Effector memory CD8-positive, alpha-beta T cell (primary cell): ENCODE measurements at places on chromosomes 16 and 17.
A peak's percentile ranks its signal among the peaks of the same experiment; 100 is the strongest.

- no peak for DNase-seq
These were observed 349 bp upstream of the SLC6A2 start for GRCh38 chr16:55655381-55655896.

GRCh38 chr16:24921229-24921628 is 75.5 kb downstream of the SLC5A11 start:
- no peak for DNase-seq

- DNase-seq: peak; percentile 67
These were observed 3.7 kb upstream of the CNP start for GRCh38 chr17:41962768-41963434.

GRCh38 chr16:55043499-55043898 is 112.8 kb downstream of the IRX5 start:
- DNase-seq: no peak

- DNase-seq: no peak
These were observed 12.7 kb downstream of the SCGB1C2 start for GRCh38 chr17:149897-150584.

DNA sequence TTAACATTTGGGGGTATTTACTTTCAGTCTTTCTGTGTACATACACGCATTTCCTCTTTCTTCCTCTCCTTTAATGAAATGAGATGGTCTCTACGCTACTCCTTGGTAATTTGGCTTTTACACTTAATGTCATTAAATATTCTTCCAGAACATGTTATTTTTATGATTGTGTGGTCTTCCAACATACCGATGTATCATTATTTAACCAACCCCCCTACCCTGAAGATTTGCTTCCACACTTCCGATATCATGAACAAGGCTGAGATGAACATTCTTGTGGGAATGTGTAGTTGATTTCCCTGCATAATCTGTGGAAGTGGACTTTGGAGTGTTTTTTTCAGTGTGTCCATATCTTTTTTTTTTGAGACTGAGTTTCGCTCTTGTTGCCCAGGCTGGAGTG is 2.3 kb upstream of the PGS1 start:
- DNase-seq: no peak

GRCh38 chr16:27801289-27801945 is 251.5 kb downstream of the KATNIP start:
- DNase-seq: no peak

GRCh38 chr16:59733321-59733720 is 999.2 kb upstream of the GOT2 start:
- no peak for DNase-seq

GRCh38 chr17:28975646-28976045 is 24.3 kb upstream of the PHF12 start:
- no peak for DNase-seq

DNA sequence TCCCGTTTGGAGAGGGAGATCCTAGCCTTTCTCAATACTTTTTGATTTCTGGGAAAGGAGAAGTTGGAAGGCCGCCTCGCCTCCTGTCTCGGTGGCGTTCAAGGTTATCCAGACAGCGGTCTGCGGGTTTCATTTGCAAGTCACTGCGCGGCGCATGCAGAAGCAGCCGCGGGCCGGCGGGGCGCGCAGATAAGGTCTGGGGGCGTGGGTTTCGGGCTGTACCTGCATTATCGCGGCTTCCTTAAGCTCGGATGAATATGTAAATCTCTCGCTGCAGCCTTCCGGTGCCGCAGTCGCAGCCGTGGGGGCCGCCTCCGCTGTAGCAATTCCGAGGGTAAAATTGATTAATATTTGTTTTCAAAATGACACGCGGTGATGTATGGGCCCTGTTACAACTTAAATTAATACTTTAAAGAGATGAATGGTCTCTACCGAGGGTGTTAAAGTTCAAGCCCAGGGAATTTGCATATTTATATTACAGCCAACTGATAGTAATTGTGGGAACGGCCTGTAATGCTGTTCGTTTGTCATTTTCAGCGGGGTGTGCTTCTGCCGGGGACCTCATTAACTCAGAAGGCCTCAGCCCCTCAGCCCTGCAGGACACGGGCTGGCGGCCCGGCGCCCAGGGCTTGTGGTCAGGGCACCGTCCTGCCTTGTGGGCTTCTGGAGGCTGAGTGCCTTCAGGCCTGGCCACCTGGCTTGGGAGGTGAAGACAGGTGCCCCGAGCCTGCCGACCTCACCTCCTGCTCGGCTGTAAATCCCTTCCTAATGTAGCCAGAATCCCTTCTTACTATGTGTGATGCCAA is 99.4 kb downstream of the CYLD start:
- DNase-seq: no peak

- no peak for DNase-seq
These were observed 23.1 kb downstream of the CREBBP start for GRCh38 chr16:3857189-3858043.

DNA sequence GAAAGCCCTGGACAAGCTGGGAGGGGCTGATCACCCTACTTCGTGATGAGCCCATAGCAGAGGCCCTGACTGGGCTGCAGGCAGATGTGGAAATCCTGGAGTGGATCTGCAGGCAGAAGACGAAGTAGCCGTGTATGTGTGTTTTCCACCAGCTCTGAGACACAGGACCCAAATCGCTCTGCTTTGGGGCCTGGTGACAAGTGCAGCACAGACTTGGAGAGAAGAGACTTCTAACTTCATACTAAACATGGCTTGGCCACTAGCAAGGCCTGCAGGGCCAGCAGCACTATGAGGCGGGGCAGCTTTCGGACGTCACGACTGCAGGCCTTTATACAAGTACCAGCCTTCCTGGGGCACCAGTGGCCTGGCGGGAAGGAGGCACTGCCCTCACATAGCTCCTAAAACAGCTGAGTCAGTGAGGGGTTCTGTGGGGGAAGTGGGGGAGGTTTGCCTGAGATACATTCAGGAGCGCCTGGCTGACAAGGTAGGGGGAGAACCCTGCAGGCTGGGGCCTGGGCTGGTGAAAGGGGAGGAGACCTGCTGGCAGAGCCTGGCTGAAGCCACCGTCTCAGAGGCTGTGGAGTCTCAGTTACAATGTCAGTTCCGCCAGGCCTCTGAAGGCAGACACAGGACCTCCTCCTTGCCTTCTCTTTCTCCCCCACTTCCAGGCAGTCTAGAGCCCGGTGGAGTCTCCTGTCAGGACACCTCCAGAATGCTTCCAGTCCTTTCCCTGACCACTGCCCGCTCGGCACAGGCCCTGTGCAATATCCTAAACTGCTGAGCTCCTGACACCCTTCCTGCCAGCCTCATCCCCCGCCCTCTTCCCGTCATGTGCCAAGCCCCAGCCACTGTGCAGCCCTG is 73.4 kb downstream of the WSB1 start:
- no peak for DNase-seq

DNA sequence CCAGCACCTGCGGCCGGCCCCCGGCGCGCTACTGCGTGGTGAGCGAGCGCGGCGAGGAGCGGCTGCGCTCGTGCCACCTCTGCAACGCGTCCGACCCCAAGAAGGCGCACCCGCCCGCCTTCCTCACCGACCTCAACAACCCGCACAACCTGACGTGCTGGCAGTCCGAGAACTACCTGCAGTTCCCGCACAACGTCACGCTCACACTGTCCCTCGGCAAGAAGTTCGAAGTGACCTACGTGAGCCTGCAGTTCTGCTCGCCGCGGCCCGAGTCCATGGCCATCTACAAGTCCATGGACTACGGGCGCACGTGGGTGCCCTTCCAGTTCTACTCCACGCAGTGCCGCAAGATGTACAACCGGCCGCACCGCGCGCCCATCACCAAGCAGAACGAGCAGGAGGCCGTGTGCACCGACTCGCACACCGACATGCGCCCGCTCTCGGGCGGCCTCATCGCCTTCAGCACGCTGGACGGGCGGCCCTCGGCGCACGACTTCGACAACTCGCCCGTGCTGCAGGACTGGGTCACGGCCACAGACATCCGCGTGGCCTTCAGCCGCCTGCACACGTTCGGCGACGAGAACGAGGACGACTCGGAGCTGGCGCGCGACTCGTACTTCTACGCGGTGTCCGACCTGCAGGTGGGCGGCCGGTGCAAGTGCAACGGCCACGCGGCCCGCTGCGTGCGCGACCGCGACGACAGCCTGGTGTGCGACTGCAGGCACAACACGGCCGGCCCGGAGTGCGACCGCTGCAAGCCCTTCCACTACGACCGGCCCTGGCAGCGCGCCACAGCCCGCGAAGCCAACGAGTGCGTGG is 1.5 kb downstream of the NTN1 start:
- no peak for DNase-seq

GRCh38 chr16:25416002-25416401 is 158.4 kb upstream of the ZKSCAN2 start:
- no peak for DNase-seq

DNA sequence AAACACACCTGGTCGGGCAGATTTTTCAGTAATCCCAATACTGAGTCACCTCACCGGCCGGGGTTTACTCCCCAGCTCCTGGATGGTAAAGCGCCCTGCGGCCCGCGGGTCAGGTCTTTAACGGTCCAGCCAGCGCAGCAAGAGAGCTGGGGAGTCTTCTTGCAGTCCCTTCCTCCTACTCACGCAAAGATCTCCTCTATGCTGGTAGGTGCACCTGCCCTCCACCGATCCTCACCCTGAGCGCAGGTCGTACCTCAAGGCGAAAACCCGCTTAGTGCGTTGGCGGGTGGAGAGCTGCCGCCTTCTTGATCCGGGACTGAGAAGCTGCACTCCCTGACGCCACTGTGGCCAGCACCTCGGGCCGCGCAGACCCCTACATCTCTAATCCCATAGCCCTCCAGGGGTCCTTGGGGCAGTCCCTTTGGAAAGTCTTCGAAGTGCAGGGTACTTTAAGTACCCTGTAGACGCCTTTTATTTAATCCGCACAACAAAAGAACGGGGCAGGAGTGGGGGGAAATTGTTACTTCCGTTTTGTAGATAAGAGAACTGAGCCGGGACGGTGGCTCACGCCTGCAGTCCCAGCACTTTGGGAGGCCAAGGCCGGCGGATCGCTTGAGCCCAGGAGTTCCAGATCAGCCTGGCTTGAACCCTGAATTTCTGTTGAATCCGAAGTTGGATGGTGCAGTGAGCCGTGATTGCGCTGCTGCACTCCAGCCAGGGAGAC is 10.4 kb upstream of the HOXB13 start:
- no peak for DNase-seq

DNA sequence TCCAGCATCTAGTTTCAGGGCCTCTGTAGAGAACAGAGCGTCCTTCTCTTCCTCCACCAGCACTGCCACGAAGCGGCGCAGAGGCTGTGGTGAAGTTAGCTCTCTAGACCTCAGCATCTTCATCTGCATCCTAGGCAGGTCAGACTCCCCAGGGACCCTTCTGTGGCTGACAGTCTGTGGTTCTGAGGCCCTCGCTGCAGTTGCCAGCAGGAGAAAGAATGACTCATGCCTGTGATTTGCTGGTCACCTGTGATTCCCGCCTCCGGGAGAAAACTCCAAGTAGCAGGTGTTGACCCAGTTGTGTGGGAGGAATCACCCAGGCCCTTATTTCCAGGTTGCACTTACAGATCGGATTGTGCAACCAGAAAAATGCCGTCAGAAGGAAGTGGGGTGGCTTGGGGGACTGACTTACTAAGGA is 117.3 kb upstream of the CACNG5 start:
- DNase-seq: no peak

DNA sequence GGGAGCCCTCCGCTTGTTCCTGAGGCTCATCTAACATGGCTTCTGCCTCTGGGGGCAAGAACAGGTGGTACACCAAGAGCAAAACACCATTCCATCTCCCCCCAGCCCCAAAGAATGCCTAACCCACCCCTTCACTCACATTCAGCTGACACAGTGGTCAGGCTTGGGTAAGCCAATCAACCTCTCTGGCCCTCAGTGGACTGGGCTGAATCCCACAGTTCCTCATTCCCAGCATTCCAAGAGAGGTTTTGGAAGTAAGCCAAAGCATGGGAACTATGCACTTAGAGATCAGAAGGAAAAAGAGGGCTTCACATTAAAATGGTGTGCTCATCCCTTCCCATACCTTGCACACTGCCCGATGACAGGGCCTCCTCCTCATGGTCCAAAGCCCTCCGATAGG is 7.8 kb downstream of the PIGS start:
- DNase-seq: no peak
